ENCODE measurements at places on chromosomes 5 and 9.

DNA sequence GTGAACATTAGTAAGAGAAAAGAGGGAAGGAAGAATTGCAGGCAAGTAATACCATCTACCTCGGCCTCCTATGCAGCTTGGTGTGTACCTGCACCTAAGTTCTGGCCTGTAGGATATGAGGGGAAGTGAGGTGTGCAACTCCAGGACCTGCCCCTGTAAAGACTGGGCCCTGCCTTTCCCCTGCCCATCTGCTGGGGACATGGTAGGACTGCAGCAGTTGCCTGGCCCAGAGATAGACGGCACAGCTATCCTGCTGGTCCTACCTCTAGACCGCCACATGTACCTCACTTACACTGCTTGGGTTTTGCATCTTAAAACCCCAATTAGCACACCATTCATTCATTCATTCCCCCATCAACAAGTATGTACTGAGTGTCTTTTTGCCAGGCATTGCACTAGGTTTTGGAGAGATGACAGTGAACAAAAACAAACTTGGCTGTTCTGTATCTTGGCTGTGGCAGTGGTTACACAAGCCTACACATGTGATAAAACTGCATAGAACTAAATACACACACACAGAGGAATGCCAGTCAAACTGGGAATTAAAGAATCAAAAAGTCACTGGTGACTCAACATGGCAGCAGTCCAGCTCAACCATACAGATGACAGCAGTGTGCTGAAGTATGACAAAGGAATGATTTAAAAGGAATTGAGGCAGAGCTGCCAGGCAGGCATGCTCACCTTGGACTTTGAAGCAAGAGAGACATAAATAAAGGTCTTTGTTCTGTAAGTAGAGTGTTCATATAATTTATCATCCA, 23.3 kb upstream of the MGAT1 start:
- peak; percentile 44 for DNase-seq

DNA sequence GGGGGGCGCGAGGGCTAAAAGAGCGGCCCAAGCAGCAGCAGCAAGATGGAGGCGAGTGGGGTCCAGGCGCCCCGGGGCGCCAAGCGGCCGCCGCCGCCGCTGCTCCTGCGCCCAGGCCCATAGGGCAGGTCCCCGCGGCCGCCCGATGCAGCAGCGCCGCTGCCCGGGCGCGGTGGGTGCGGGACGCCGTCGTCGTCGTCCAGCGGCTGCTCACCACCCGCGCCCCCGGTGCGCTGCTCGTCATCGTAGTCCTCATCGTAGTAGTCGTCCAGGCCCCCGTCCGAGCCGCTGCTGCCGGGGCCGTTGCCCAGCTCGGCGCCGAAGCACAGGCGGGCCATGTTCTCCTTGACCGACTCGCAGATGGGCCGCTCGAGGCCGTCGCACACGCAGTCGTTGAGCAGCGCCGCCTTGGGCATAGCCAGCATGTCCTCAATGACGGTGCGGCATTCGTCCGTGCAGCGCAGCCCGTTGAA, 1.5 kb downstream of the GAS1 start:
- peak; percentile 29 for DNase-seq

DNA sequence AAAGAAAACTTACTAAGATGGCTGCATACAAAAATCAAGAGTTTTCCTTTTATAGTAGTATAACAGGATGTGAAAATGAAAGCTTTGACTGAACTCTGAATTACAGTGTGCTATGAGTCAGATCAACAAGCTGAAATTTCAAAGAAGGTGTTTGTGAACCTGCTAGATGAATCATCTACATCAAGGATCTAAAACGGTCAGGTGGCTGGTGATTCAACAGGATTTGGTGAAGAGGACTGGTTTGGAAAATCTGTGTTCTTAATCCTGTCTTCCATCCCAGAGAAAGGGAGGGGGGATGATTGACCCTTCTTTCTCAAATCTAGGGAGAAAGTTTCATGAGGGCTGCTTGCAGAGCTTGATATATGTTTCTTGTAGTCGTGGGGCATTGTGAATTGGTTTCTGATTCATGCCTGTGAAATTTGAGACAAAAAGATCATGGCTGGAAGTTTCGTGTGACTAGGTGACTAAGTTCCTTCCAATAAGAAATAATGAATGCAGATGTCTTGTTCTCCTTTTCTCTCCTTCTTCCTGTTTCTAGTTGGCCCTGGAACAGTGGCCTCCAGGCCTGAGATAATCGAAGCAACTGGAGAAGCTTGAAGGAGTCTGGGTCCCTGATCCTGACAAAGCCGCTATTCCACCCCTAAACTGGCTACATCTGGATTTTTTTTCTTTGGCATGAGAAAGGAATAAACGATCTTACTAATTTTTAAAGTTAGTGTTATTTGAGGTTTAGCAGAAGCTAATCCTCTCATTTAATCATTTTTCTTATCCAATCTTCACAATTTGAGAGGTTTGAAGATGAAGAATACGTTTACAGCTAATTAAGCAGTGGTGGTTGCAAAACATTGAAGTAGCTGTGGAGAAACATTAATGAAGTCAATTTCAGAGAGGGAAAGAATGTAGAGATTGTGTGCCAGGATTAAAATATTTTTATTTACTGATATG, 67.2 kb downstream of the MRPS30 start:
- DNase-seq = peak; percentile 92

DNA sequence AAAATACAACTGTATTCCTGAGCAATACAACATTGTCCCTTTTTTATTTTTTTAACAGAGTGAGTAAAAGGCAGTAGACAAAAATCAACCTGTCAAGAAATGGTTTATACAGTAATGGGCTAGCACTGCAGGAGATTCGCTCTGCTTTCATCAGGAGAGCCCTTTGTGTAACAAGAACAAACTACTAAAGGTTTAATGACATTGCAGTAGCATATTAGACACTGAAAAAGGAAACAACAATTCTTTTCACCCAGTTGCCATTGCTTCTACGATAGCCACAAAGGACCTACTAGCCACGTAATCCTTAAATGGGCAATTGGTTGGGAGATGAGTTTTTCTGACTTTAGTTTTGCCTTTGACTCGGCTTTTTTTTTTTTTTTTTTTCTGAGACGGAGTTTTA, 319.8 kb upstream of the TRPM3 start:
- no peak for DNase-seq

DNA sequence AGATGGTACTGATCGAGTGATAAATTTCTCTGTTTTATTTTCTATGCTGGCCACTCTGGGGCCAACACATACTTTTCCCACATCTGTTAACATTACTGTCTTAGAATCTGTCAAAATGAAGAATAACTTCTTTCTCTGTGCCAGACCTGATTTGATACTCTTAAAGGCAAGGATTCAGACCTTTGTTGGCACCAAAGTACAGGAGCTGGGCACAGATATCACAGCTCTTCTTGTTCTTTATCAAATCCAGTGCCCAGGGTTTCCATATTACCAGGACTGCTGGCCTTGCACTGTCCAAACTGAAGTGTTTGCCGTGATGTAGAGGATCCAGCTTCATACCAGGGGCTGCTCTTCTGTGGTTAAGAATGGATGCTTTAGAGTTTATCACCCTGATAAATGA, 20.9 kb downstream of the ZNF474 start:
- peak; percentile 61 for DNase-seq

DNA sequence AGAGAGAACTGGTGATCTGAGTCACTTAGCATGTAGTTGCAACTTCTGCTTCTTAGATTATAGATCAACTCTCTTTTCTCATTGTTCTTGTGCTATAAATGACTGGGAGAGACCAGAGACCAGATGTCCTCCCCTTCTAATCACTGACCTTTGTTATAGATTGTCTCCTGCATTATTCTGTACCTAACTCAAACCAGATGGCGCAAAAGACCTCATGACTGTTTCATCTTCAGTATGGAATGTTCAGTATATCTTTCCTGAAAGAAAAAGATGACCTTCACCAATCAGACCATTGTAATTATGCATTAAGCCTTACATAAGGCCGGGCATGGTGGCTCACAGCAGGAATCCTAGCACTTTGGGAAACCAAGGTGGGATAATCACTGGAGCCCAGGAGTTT, 30.5 kb upstream of the ADAM19 start:
- no peak for DNase-seq

GRCh38 chr5:173622183-173623047, 6.0 kb upstream of the BOD1 start:
- DNase-seq = no peak

DNA sequence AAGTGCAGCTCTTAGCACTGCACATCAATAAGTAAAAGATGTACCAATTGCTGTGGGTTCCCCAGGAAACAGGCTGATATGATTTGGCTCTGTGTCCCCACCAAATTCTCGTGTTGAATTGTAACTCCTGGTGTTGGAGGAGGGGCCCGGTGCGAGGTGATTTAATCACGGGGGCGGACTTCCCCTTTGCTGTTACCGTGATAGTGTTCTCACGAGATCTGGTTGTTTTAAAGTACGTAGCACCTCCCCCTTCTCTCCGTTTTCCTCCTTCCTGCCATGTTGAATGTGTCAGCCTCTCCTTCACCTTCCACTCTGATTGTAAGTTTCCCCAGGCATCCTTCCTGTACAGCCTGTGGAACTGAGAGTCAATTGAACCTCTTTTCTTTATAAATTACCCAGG, 93.2 kb upstream of the ACTBL2 start:
- no peak for DNase-seq

GRCh38 chr5:113675166-113675565, 161.7 kb downstream of the YTHDC2 start:
- no peak for DNase-seq

GRCh38 chr5:66680221-66680620, 84.0 kb downstream of the MAST4 start:
- DNase-seq = no peak

DNA sequence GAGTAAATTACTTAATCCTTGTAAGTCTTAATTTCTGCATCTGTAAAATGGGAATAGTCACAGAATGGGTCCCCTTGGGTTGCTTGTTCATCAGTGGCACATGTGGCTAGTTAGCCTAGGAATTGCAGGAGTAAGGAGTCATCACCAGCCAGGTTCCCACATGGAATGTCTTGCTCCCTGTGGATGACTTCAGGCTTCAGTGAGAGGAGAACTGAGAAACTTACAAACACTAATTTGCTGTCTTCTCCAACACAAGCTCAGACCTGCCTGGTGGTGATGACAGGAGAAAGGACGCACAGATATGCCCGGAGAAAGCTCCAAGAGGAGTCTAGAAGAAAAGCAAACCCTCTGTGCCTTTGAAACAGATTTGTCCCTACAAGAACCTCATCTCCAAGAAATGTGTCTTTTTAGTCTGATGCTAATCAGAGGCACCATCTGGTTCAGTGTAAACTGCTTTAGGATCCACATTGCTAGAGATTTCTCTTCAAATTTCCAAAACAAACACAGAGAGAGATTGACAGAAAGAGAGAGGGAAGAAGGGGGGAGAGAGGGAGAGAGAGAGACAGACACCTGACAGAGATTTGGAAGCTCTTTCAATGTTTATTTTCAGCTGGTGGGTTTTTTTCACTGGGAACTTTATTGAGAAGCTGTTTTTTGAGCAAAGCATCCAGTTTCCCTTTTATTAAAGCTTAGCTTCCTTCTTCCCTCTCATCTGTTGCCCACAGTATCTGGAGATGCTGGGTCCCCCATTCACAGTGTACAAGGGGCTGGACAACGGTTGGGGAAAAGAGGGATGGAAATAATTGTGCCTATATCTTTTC, 128.3 kb downstream of the DOCK2 start:
- DNase-seq = no peak

- no peak for DNase-seq
Observed at GRCh38 chr9:125646217-125646616, 60.8 kb downstream of the MAPKAP1 start.

DNA sequence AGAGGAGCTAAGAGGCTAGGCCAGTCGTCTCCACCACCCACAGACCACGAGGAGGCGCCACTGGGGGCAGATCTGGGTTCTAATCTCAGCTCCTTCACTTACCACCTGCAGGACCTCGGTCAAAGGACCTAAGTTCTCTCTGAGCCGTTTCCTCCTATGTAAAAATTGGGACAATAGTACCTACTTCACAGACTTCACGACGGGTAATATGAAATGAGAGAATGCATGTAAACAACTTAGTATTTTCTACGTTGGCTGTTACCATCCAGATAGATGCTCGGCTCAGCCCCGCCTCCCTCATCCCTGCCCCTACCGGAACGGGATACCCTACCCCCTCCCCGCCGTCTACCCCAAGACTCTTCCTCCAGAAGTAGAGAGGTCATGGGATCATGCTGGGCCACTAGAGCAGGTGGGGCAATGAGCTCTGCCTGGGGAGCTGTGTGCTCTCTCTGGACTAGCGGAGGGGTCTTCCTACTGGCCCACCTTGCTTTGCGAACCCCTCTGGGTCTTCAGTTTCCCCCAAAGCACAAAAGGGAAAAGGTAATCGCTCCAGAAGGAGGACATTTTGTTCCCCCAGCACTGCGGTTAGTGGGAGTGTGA, 541 bp downstream of the GNPDA1 start:
- DNase-seq = peak; percentile 16

DNA sequence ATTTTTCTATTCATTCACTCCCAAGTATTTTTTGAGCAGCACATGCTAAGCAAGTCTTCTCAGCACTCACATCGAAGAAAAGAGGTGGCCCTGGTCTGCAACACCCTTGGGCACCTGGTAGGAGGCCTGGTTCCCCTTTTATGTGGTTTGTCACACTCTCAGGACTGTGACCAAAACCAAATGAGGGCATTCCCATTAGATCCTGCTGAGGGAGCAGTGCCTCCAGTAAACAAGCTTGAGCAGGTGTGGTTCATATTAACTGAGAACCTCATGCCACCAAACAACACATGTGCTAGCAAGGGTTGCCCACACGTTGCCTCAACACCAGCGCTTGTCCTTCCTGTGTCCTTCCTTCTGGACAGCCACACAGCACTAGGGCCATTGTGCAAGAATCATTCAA, 26.9 kb upstream of the SYK start:
- DNase-seq = no peak

- DNase-seq = peak; percentile 84
Observed at GRCh38 chr9:69122549-69123141, 51.4 kb upstream of the TJP2 start.

DNA sequence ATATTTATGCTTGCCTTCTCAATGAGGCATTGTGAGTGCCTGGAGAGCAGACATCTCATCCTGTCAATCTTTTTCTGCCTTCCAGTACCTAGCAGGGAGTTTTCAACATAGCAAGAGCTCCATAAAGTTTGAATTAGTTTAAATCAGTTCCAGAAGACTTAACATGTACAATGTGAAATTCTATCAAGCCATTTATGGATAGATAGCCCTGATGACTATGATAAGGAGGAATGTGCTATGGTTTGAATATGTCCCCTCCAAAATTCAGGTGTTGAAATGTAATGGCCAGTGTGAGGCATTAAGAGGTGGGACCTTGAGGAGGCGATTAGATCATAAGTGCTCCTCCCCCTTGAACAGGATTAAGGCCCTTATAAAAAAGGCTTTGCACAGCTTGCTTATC, 306.9 kb upstream of the SMARCA2 start:
- no peak for DNase-seq

- DNase-seq = peak; percentile 75
Observed at GRCh38 chr9:127875306-127875966, 2.0 kb downstream of the AK1 start.

Data from astrocyte of the spinal cord (primary cell).